ENCODE measurements at places on chromosomes 6 and 20. TPM values are rescaled to one million over a fixed set of nuclear protein-coding genes. Genes with fewer than 3 reads are reported as not detected.

The FOXC1 gene
- total RNA-seq = 15.3 TPM

The ABHD16B gene
- not detected for total RNA-seq

The SLC13A3 gene
- 1.8 TPM for total RNA-seq

The NOTCH4 gene
- 8.1 TPM for total RNA-seq

The RIMS4 gene
- 1.3 TPM for total RNA-seq

The ANGPT4 gene
- total RNA-seq = 0.10 TPM

The SPDEF gene
- 0.89 TPM for total RNA-seq

The TRMT6 gene
- 6.4 TPM for total RNA-seq

The TUBB1 gene
- 3.3 TPM for total RNA-seq

The EFCAB8 gene
- total RNA-seq = not detected

The PHF20 gene
- 25.4 TPM for total RNA-seq

The TLDC2 gene
- total RNA-seq = 0.59 TPM

The PAX1 gene
- 1.2 TPM for total RNA-seq

The NHSL1 gene
- 21.6 TPM for total RNA-seq

- no peak for DNase-seq
These were observed 69.8 kb downstream of the SNAP25 start for GRCh38 chr20:10288421-10288820.

- no peak for DNase-seq
These were observed 39.7 kb downstream of the BFSP1 start for GRCh38 chr20:17491488-17491887.

DNA sequence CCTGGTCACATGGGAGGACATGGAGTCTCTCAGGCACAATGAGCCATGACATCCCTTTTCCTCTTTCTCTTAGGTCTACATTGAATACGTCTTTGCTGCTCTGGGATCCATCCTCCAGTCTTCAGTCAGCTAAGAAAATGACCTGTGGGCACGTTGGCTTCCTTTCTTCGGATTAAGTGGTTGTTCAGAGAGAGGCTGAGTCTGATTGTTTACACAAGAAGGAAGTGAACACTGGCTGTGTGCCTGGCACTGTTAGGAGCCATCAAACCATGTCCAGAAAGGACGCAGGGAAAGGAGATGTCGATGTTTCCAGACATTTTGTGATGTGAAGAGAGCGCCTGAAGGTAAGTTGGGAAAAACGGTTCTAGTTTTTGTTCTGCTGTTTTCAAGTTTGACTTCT, 309.9 kb upstream of the CDYL start:
- DNase-seq = no peak

GRCh38 chr20:37759052-37759553, 65.3 kb downstream of the CTNNBL1 start:
- DNase-seq = no peak

DNA sequence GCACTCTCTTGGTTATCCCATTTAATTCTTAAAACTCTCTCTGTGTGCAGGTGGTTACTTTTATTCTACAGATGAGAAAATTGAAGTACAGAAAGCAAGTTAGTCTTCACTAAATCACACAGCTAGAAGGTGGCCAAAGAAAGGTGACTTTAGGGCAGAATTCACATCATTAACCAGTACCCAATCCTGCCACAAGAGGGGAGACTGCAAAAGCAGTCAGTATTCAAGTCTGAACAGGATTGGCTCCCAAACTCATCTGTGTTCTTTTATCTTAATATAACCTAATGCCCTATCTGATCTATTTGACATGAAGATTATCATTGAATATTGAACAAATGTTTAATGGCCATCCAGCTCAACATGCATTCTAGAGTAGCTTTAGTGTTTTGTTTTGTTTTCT, 225.3 kb upstream of the FAM83B start:
- DNase-seq = no peak

- DNase-seq = no peak
These were observed 9.1 kb upstream of the SPATS1 start for GRCh38 chr6:44333273-44333919.

DNA sequence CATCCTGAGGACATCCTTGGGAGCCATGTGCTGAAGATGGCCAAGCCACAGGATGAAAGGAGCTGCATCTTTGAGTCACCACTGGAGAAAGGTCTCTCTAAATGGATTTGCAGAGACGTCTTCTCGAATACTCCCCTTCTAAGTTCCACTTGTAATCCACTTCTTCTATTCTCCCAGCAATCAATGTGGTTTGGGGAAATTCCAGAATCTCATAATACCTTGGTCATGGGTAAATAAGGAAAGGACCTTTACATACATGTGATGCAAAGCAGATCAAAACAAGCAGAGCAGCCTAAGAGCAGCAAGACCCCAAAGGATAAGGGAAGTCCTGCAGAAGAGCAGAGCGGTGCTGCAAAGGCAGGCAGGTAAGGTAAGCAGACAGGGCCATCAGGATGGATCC, 35.3 kb downstream of the TRIM38 start:
- DNase-seq = no peak

DNA sequence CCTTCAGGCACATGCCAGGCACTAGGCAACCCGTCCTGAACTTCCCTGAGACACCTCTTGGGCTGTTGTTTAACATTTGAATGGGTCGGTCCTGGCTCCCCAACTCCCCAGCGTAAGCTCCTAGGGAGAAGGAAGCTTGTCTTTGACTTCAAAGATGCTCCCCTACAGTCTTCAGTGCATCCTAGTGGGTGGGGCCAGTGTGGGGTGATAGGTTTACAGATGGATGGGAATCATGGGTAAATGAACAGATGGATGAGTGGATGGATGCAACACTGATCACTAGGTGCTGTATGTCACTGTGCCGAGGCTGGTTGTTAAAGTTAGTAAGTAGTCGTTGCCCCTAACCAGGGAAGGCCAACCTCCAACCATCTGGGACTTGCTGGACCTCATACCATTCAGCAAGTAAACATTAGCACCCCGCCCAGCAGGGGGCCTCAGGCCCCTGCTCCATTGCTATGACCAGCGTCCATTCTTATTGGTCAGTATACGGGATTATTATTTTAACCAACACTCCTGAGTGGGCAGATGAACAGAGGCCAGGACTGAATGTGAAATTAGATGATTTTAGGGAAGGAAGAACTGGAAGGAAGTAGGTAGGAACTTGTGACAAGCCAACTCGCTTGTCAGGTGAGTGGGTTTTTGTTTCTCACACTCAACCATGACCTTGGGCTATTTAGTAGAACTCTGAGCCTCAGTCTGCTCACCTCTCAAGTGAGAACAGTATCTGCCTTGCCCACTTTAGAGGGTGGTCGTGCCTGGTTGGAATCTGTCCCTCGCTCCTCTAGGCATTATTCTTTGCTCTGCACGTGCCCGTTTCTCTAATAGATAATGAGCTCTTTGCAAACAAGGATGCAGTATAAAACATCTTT, 82.9 kb upstream of the FOXP4 start:
- no peak for DNase-seq

DNA sequence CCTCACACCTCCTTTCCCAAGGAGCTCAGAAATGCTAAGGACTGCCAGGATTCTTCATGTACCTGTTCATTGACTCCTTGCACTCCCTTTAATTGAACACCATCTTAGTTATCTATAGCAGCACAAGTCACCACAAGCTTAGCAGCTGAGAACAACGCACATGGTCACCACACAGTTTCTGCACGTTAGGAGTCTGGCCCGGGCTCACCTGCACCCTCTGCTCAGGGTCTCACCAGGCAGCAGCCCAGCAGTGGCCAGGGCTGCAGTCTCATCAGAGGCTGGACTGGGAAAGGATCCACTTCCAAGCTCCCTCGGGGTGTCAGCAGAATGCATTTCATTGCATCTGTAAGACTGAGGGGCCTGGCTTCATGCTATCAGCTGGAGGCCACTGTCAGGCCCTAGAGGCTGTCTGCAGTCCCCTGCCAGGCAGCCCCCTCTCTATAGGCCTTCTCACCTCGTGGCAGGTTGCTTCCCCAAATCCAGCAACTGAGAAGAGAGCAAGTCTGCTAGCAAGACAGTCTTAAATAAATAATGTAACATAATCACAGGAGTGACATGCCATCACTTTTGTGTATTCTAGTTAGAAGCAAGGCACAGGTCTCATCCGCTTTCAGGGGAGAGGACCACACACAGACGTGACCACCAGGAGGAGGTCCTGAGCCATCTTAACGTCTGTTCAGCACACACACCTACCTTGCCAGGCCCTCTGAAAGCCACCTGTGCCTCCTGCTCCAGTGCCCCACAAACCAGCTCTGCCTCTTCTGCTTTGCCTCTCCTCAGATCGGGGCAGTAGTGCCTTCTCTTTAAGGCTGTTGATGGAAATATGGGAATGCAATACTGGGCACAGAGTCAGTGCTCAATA, 165.2 kb upstream of the CST7 start:
- no peak for DNase-seq

GRCh38 chr6:7073821-7074525, 33.8 kb upstream of the RREB1 start:
- no peak for DNase-seq

GRCh38 chr6:15365273-15365687, 119.4 kb downstream of the JARID2 start:
- peak; percentile 87 for DNase-seq

GRCh38 chr6:15312500-15312899, 66.6 kb downstream of the JARID2 start:
- no peak for DNase-seq

DNA sequence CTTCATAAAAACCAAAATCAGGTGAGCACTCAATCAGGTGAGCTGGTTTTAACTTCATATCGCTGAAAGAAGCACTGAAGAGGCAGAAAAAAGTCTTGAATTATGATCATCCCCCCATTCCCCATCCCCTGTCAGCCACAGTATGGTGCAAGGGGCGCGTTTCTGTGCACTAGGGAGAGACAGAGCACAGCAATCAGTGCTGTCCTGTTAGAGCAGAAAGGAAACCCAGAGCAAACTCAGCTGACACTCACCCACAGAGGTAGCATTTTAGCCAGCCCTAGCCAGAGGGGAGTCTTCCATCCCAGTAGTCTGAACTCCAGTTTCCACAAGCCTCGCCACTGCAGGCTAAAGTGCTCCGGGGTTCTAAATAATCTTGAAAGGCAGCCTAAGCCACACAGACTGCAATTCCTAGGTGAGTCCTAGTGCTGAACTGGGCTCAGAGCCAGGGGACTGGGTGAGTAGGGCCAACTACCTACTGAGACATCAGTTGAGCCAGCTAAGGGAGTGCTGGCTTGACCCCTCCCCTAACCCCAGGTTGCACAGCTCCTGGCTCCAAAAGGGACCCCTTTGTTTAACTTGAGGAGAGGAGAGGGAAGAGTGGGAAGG, 1352.6 kb upstream of the GJE1 start:
- DNase-seq = no peak

- DNase-seq = no peak
These were observed 4.3 kb upstream of the AKIRIN2 start for GRCh38 chr6:87706187-87706966.

DNA sequence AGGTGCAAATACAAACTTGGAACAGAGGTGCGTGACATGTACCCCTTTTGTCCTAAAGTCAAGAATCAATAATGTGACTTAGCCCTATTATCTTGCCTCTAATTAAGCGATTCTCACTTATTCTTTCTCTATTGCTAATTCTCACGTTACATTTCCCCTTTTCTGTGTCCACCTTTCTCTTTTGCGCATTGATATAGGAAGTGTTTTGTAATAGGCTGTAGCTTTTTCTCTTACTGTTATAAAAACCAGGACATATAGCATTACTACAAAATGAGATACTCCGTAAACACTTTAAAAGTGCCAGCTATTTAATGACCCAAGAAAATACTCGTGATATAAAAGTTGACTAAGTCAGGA, 669 bp upstream of the TMEM30A start:
- no peak for DNase-seq

DNA sequence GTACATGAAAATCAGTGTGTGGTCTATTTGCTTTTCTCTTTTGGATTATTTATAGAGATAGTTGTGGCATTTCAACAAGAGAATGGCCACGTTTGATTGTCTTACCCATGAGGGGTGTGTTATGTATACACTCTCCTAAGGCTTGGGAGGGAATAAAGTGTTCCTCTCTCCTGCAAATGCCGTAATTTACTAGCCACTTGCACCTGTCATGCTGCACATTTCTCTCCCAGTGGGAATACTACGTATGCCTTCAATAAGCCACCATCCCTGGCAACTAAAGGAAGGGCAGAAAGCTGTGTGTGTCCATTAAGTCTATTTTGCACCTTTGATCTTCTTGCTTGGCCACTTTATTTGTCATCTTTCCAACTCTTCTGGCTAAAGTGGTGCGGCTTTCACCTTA, 541.2 kb downstream of the QKI start:
- DNase-seq = peak; percentile 6

- no peak for DNase-seq
These were observed 45.5 kb downstream of the PTPN1 start for GRCh38 chr20:50555662-50556061.

GRCh38 chr6:74182992-74183391, 487.0 kb downstream of the CD109 start:
- DNase-seq = no peak

All from skin of body (tissue), 3 donors.